Caudate nucleus (tissue), 63 donors: ENCODE measurements at places on chromosomes 3 and 15.

- no peak for DNase-seq
These were observed 36.3 kb upstream of the SH3BP5 start for GRCh38 chr3:15368561-15369135.

- no peak for DNase-seq
These were observed 105.7 kb downstream of the SNRPN start for GRCh38 chr15:25060472-25060803.

GRCh38 chr3:152213203-152213602, 55.5 kb upstream of the MBNL1 start:
- DNase-seq = no peak

DNA sequence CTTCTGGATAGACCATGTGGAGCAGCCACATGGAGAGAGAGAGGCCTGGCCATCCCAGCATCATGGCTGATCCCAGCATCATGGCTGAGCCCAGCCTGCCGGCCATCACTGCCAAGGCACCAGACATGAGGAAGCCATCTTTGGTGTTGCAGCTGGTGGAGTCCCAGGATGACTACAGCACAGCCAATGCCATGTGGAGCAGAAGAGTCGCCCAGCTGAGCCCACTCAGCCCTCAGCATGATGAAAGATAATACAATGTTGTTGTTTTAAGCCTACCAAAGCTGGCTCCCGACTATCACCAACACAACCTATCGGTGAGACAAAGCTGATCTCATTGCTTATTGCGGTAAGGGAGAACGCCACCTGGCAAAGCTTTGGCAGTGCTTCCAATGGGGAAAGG, 18.4 kb downstream of the HES1 start:
- DNase-seq = no peak

- DNase-seq = no peak
These were observed 31.8 kb downstream of the P3H2 start for GRCh38 chr3:190088890-190089289.

- no peak for DNase-seq
These were observed 19.2 kb downstream of the CAND2 start for GRCh38 chr3:12815719-12816118.

DNA sequence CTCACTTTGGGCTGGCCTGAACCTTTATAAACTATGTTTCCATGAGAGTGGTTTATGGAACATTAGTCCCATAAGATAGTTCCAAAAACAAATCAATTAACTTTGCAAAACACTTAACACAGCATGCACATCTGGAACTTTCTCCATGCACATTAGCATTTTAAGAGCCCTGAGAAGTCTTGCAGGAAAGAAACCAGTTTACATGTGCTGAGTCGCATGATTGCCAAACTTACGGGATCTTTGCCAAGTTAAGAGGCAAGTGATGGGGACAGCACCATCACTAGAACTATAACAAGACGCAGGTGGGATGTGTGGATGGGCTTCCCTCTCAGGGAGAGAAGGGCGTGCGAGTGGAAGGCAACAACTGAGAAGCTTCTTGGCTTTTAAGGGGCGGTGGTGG, 20.7 kb downstream of the ADAMTS9 start:
- DNase-seq = no peak

DNA sequence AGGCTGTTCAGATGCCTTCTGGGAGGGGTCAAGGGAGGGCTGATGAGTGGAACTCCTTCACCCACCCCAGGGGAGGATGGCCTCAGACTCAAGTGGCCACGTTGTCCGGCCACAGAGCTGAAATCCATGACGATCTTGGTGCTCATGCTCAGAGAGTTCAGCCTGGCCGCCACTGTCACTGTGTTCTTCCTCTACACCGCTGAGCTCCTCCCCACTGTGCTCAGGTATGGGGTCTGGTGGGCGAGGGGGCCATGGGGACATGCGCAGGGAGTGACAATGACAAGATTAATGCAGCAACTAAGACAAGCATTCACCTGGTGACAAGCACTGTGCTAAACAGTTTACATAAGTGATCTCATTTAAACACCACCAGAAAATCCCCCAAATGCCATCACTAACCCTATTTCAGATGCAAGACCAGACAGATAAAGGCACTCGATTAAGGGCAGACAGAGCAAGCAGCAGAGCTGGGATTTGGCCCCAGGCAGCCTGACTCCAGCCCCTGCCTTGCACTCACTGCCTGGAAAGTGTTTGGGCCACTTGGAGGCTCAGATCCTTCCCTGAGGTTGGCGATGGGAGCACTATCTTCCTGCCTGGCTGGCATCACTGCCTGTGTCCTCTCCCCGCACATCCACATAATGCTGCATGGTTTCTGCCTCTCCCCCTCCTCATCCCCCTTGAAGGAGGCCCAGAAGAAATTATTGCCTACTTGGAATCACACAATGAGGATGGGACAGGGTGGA, 30.9 kb upstream of the XYLB start:
- DNase-seq = no peak

- no peak for DNase-seq
These were observed 297 bp downstream of the PRC1 start for GRCh38 chr15:90994059-90994416.

- DNase-seq = no peak
These were observed 12.4 kb downstream of the SLCO3A1 start for GRCh38 chr15:91865950-91866349.

GRCh38 chr3:14037211-14037610, 87.5 kb downstream of the CHCHD4 start:
- no peak for DNase-seq

DNA sequence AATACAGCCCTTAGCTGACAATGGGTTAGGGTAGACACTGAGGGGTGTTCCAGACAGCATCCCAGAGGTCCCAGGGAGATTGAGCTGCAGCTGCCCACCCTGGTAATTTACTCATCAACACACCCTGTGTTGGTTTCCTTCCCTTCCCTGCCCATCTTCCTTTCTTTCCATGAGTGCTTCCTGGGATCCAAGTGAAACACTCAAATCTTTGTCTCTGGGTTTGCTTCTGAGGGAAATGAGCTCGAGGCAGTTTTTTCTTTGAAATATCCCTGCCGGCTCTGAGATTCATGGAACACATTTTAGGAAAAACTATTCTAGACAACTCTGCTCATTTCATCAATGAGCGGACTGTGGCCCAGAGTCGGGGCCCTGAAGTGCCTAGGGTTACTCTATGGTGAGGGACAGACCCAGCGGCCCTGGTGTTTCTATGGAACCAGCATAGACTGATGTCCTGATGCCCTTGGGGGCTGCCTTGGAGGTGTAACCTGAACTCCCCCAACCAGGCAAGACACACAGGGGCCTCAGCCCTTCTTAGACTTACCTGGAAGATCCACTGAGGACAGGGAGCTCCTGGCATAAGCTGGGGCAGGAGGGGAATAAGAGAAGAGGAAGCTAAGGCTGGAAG, 14.9 kb upstream of the CSRNP1 start:
- DNase-seq = no peak

- no peak for DNase-seq
These were observed 62.1 kb upstream of the DCBLD2 start for GRCh38 chr3:98963546-98963945.

- no peak for DNase-seq
These were observed 66.3 kb downstream of the ISG20 start for GRCh38 chr15:88704791-88705768.

DNA sequence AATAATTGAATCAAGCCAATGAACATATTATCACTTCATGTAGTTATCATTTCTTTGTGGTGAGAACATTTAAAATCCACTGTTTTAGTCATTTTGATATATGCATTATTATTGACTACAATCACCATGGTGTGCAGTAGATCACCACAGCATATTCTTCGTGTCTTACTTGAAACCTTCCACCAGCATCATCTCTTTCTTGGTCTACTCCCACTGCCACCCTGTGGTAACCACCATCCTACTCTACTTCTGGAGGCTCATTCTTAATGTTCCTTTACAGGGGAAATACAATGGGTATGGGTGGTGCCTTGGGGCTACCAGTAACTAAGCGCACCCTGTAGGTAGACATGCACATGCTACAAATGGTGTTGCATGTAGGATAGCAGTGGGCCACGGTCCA, 25.4 kb downstream of the PXK start:
- no peak for DNase-seq

GRCh38 chr3:186973702-186974101, 43.4 kb downstream of the ST6GAL1 start:
- no peak for DNase-seq

- DNase-seq = peak; percentile 30
These were observed 19.8 kb upstream of the NUDT16 start for GRCh38 chr3:131361464-131362421.

DNA sequence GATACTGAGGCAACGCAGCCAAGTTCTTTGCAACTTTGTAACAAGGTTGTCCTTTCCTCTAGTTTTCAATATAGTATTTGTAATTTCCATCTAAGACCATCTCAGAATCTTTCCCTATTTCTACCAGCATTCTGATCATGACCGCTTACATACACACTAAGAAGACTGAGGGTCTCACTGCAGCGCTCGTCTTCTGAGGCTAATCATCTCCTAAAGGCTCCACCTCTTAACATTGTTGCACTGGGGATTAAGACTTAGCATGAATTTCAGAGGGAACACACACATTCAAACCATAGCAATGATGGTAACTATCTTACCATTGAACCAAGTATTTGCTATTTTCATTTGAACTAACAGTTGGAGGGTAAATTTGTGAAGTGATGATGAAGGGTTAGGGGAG, 463.3 kb upstream of the CCDC54 start:
- no peak for DNase-seq

DNA sequence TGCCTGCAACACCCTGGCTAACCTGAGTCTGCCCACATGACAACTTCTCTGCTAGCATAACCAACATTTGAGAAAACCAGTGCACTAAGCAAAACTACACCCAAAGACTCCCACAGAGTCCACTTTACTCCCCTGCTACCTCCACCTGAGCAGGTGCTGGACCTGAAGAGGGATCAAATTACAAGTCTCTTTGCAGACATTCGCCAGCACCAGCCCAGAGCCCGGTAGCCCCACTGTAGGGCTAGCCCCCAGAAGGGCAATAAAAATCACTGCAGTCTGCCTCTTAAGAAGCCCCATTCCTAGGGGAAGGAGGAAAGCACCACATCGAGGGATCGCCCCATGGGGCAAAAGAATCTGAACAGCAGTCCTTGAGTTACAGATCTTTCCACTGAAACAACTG, 472.2 kb downstream of the GRM7 start:
- DNase-seq = no peak

- no peak for DNase-seq
These were observed 8.8 kb upstream of the FAM107A start for GRCh38 chr3:58585994-58586393.

- DNase-seq = no peak
These were observed 75.9 kb downstream of the BOC start for GRCh38 chr3:113287111-113287802.

DNA sequence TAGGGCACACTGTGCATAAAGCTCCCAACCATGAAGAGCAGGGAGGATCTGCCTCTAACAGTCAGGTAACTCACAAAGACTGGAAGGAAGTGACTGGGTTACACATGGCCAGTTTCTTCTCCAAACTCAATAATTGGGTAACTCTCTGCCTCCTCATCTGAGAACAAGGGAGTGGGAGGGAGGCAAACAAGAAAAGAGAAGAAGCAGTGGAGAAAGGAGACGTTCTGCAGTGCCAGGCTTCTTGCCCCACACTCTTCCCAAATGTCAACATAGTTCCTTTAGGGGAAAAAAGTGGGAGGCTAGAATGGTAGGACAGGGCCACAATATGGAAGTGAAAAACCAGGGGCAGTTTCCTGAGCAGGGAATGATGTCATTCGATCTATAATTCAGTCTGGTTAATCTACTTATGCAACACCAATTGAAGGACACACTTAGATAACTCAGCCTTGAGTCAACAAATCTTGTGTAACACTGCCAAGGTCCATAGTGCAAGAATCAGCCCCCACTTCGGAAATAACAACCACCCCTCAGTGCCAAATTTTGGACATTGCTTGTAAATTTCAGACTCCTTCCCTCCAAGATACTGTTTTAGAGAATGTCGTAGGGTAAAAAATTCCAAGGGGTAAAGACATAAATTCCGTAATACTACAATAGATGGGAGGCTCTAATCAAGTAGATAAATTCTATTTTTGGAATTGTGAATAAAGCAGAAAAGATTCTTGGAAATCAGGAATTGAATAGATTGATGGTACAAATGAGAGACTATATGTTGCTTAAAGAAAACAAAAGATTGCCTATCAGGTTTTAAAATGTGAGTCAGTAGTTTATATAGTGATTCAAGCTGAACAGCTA, 143.0 kb downstream of the LPP start:
- DNase-seq = no peak

DNA sequence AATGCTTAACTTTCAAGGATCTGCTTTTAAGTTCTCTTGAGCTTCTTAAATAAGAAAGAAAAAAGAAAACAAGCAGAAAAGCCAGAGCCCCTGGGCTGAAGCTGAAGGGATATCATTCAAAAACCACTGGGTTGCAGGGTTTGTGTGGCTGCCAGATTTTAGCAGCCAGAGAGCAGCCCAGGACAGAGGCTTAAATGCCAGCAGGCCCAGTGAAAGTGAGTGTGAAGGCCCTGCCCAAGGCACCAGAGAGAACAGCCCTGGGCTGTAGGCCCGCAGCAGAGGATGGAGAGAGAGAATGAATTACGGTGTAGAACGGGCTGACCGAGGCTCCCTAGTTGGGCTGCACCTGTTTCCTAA, 106.3 kb upstream of the BOC start:
- DNase-seq = no peak

DNA sequence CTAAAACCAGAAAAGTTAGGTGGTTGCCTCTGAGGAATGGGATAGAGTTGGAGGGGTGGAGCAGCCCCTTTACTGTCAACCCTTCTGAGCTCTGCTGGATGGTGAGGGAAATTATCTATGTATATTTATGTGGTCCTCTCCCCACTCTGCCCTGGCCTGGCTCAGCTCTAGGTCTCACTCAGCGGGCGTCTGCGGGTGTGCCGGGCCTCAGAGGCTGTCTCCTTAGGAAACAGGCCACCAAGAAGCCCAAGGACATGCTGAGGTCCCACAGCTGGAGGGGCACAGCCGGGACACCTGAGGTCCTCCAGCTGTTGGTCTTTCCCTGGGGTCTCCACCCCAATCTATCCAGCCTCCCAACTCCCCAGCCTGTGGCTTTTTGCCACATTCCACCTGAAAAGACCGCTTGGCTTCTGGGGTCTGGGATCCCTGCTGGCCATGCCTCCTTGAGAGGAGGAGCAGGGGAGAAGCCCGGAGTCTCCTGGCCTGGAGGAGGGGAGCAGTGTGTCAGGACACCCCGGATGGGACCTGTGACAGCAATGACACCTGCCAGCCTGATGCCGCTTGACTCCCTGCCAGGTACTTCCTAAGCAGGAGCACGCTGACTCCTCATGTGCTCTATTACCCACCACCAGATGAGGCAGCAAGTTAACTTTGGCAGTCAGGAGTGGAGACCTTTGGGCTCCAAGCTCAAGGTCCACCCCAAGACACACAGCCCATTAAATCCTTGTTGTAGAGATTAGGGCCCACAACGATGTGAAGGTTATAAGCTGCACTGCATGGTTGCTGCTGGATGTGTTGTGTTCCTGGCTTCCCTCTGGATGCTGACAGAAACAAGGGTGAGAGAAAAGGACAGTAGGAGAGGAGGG, at the start of gene SLC28A1:
TSS of gene SLC28A1 (plus strand) at position 747 of the 866 bp plus-strand sequence. CDS start 3,099 bp downstream, outside the sequence.
- no peak for DNase-seq

GRCh38 chr15:82146990-82147461, 101.2 kb upstream of the MEX3B start:
- no peak for DNase-seq

- DNase-seq = no peak
These were observed 16.2 kb downstream of the CPA3 start for GRCh38 chr3:148881286-148881685.
